Regular cardiac myocyte (primary cell): ENCODE measurements at places on chromosomes 11 and 22. TPM values are rescaled to one million over a fixed set of nuclear protein-coding genes. Genes with fewer than 3 reads are reported as not detected.

KCNJ11 gene
- total RNA-seq: under 0.01 TPM in 1 of 2 replicates, not detected in the other

TUB gene
- total RNA-seq: 4.8 and 12.7 TPM in 2 replicates

ARHGAP1 gene
- 33.3 and 35.1 TPM in 2 replicates for total RNA-seq

WEE1 gene
- 34.1 and 63.7 TPM in 2 replicates for total RNA-seq

SLC5A1 gene
- not detected in 2 replicates for total RNA-seq
